ENCODE measurements at places on chromosomes 5 and 9.

GRCh38 chr9:16266648-16267276 is 603.7 kb downstream of the BNC2 start:
- DNase-seq: no peak

DNA sequence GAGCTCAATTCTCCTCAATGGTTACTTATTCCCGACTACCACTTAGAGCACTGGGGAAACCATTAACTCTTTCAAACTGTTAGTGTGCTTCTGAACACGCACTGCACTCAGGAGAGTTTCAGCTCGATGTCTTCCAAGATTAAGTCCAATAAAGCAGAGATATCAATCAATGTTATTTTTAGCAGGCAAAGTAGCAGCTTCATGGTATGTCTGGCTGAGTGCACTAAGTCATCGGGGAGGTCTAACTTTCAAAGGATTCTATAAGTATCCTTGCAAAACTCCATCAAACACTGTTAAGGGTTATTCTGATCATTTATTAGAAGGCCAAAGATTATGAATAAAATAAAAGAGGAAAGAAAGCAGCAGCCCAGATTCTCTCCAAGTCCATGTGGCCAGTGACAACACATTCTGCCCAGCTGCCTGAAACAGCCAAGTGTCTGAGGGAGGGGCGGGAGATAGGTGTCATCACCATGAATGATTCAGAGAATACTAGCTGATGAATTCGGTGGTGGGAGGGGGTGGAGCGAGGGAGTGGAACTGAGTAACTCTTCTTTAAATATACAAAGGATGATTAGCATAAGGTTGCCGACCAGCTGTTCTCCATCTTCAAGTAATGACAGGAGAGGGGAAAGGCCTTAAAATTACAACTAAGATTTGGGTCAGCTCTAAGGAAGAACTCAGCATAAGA is 21.3 kb downstream of the NREP start:
- peak; percentile 81 for DNase-seq

DNA sequence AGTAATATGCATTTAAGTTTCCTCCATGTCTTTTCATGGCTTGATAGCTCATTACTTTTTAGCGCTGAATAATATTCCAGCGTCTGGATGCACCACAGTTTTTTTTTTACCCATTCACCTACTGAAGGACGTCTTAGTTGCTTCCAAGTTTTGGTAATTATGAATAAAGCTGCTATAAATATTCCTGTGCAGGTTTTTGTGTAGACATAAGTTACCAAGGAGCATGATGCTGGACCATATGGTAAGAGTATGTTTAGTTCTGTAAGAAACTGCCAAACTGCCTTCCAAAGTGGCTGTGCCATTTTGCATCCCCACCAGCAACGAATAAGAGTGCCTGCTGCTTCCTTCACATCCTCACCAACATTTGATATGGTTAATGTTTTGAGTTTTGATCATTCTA is 195.6 kb downstream of the PIK3R1 start:
- no peak for DNase-seq

GRCh38 chr5:32711362-32711680 is 200 bp downstream of the NPR3 start:
- no peak for DNase-seq

- DNase-seq: no peak
Measured at GRCh38 chr5:131914472-131914871, 31.0 kb downstream of the MEIKIN start.
